ENCODE measurements at places on chromosomes 12 and 14.

- no peak for DNase-seq
Measured at GRCh38 chr14:77964586-77964985, 164.7 kb downstream of the ADCK1 start.

DNA sequence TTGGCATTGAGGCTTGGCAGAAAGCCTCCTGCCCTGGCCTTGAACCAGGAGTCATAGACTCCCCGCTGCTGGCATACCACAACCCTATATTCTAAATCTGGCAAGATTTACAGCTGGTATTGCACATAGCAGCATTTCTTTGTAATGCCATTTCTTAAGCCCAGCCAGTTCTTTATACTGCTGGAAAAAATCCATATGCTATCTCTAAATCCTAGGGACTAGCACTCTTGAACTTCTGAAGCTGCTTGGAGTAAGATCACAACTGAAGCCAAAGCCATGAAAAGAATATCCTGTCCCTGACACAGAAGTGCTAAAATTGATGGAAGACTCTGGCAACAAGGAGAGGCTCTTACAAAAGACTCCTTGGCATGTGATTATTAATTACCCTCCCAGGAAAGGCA, 89.3 kb downstream of the KCNC2 start:
- no peak for DNase-seq

DNA sequence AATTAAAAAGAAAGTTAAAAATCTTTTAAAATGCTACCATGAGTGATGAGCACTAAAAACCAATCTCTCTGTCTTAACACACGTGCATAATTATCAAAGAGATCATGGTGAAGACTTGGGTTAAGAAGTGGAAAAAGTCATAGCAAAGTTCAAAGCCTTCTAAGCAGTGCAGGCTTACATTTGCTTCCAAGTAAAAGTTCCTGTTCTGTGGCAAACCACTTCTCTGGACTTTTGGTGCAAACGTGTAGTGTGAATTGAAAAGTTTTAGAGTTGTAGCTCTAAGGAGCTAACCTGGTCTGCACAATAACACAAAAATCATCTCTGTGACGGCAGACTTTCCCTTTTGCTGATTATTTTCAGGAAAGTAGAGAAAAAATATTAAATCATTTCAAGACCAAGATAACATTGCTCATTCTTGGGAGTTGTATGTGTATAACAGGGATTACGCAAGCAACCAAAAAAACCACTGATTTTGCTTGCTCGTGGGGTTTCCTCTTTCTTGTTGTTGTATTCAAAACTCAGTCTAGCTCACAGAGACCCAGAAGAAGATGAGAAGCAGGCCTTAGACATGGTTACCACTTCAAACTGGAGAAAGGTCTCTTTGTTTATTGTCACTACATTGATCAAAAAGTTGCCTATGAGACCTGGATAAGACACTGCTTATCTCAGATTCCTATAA, 2.3 kb upstream of the GLIPR1 start:
- no peak for DNase-seq

GRCh38 chr14:95533391-95533821, 1.4 kb upstream of the GLRX5 start:
- DNase-seq, result no peak

- no peak for DNase-seq
Measured at GRCh38 chr12:17810399-17810798, 279.6 kb downstream of the RERGL start.

GRCh38 chr14:94550041-94550440, 11.2 kb upstream of the SERPINA4 start:
- DNase-seq, result no peak

GRCh38 chr14:65160091-65160490, 57.8 kb upstream of the MAX start:
- no peak for DNase-seq

DNA sequence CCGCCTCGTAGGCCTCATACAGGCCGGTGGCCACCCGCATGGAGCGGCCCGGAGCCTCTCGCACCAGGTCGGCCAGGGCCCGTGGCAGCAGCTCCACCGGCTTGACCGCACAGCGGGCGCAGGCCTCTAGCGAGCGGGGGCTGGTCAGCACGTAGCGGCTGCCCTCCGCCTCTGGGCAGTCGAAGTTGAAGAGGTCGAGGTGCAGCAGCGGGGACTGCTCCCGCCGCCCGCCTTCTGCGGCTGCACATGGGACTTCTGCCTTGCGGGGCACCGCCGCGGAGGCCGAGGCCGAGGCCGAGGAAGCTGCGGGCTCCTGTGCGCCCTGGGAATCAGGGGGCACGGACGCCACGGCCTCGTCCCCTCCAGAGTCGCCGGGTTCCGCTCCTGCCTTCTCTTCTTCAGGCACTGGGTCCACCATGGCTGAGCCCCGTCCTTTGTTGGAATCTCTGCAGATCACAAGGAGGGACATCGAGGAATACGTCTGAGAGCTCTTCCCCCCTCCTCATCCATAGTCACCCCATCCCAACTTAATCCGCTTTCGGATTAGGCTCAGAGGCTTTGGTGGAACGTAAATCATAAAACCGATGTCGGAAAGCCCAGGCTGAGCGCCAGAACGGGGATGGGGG, 1.4 kb downstream of the CCDC177 start:
- peak; percentile 69 for DNase-seq

GRCh38 chr12:69059465-69060457, 126.8 kb upstream of the CPM start:
- DNase-seq, result no peak

DNA sequence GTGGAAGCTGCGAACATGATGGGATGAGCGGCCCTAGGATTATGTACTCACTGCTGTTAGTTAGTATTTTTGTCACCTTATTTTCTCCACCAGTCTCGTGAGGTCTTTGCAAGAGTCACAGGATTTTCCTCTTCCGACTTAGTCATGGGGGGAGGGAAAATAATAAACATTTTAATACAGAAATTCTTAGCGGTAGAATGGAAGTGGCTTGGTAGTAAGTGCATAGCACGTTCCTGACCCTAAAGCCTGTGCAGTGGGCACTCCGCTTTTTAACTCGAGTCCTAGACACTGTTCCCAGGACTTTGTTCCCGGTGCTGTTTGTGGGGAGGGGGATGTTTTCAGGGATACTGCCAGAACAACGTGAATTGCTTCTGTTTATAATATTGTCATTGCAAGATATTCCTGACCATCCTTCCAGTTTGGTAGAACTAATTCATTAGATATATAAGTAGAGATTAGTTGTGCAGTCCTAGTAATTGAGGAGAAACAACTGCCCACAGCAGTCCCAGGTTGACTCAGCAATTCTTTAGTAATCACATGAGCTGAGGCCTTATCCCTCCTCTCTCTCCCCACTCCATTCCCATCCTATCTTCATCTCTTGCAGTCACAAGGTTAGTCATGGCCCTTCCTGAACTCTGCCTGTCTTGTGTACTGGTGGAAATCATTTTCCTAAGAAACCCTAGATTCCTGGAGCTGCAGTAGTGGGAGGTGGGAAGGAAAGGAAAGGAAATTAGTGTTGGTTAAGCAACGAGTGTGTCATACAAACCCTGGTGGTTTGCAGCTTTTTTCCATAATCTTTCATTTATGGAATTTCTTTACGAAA, 799 bp downstream of the SLC38A6 start:
- DNase-seq, result no peak
